Suppressor macrophage treated with lipopolysaccharide for 4 hours (primary cell): ENCODE measurements at places on chromosomes 5 and 9.

GRCh38 chr9:22913026-22913425 lies 466.4 kb downstream of the DMRTA1 start:
- no peak for DNase-seq

GRCh38 chr5:123671042-123671441 lies 159.1 kb downstream of the CSNK1G3 start:
- peak; percentile 61 for DNase-seq

DNA sequence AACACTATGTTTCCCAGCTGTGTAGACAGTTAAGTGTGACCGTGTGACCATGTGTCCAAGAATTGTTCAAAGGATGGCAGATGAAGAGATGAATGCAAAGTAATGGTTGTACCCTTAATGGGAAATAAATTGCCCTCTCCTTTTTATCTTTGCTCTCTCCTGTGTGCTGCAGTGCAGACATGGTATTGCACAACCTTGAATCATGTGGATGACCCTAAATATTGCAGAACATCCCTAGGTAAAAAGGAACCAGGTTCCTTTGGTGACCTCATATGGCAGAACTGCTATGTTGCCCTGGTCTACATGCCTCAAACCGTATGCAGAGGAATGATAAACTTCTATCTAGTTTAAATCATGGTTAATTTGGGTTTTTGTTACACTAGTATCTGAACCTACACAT lies 81.7 kb upstream of the CTNND2 start:
- DNase-seq = no peak

- DNase-seq = no peak
These were observed 7.6 kb downstream of the SHROOM1 start for GRCh38 chr5:132822650-132823480.

DNA sequence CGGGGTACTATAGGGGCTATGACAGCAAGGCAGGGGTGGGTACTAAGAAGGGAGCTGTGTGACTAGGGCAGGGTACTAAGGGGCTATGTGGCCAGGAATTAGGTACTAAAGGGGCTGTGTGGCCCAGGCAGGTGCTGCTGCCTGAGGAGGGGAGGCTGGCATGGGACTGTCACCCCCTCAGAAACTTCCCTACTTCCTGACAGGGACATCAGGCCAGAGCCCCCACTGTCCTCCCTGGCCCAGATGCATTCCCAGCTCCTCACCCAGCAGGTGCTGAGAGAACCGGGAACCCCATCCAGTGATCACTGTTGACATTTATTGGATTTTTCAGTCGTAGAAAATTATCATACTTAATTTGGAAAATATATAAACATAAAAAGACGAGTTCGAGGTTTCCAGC lies 26.6 kb downstream of the IRX2 start:
- DNase-seq = no peak

- DNase-seq = no peak
These were observed 42.7 kb downstream of the SVEP1 start for GRCh38 chr9:110536822-110537221.

- no peak for DNase-seq
These were observed 169.7 kb upstream of the TBCA start for GRCh38 chr5:77945874-77946273.

- DNase-seq = peak; percentile 53
These were observed 18.8 kb downstream of the SMIM32 start for GRCh38 chr5:136174021-136174659.

DNA sequence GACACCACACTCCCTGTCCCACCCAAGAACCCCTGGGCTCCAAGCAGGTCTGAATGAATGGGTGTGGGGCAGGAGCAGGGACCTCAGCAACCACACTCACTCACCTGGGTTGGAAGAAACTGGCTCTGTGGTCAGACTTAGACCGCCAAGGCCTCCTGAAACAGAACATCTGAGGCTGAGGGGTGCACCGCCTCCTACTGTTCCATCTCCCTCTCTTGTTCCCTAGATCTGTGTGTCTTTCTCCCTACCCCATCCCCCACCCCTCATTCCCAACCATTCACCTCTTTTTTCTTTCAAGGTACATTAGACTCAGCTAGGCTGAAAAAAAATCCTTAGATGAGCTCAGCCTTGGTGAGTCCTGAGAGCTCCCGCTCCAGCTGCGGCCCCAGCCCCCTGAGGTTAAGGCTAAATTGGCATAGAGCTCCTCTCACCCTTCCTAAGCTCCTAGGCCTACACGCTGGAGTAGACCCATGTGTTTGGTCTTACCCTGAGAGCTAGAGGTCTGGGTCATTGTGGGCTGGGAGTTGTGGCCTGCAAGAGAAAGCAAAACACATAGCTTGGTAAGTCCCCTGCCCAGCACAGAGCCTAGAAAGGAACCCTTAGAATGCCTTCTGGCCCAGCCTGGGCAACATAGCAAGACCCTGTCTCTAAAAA lies 4.8 kb downstream of the ECSCR start:
- no peak for DNase-seq

- no peak for DNase-seq
These were observed 1.7 kb upstream of the POMT1 start for GRCh38 chr9:131500939-131501541.

DNA sequence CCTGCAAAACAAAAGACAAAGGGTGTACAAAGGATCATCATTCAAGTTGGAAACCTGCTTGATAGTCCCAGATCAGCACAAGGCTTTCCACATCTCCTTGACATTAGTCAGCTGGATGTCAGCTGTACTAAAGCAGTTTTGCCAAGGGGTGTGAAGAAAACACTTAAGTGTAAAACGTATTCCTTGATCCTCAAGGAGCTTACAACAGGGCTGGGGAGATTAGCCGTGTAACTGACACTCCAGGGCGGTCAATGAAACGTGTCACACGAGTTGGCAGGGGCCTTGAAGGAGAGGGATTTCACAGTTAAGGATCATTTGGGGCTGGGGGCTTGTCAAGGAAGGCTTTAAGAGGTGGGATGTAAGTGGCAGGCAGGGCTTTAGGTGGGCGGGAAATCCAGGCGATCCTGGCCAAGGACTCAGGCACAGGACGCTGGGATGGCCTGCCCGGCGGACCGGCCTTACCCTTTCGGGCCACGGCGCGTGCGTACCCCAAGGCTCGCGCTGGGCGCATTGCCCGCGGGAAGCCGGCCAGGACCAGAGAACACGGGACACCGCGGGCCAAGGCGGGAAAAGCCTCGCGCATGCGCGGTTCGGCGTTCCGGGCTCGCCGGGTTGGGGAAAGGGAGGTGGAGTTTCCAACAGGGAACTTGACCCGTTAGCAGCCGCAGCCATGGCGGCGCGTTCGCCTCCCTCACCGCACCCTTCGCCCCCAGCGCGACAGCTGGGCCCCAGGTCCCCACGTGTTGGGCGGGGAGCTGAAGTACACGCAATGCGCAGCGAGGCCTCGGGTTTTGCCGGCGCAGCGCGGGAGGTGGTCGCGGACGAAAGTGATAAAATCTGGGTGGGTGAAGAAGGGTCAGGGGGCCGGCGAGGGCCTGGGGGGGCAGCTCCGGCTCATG lies at the start of gene CNTLN:
Gene CNTLN (plus strand): TSS at position 645 of the 899 bp plus-strand sequence. CDS start 26 bp downstream, at position 671.
- DNase-seq = peak; percentile 97

DNA sequence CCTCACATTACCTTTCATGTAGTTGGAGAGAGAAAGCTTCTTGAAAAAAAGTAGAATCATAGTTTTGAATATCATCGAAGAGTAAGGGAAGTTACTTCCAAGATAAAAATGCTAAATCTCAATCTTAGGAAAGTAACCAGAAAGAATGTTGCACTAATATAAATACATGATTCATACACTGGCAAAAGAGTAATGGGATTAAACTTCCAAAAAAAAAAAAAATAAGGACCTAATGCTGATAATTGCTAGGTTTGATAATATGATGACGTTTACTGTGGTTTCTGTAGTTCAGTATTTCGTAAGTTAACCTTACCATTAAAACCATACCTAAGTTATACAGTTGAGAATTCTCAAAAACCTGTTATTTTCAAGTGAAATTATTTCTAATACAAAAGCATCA lies 573.8 kb upstream of the CDH9 start:
- no peak for DNase-seq

DNA sequence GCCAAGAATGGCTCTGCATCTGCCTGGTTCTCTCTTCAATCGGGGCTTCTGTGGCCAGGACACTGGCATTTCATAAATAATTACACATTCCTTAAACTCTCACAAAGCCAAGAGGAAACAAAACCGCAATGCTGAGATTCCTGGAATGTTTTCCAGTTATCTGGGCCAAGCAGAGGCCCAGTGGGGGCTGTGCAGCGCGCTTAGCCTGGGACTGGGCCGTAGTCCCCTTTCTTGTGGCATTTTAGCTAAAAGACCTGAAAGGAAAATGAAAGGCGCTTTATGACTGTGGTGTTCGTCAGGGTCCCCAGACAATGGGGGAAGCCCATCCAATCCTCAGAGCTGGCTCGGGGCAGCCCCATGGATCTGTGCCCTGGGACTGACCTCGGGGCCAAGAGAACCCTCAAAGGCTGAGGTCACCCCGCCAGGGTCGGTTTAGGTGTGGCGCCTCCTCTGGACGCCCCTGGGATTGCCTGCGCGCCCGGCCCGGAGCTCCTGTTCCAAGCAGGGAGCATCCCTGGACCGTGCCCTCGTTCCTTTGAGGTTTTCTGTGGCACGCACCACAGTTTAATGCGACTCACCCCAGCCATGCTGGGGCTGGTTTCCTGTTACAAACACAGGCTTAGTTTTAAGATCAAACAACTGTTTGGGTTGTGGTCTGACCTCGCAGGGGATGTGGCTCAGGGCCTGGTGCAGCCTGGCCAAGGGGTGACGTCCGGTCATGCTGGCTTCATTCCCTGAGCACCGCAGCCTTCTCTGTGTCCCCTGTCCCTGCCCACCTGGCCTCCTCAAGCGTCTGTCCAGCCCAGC lies 51.5 kb upstream of the NKD2 start:
- DNase-seq = no peak

GRCh38 chr5:137478043-137478442 lies 21.1 kb downstream of the SPOCK1 start:
- no peak for DNase-seq

DNA sequence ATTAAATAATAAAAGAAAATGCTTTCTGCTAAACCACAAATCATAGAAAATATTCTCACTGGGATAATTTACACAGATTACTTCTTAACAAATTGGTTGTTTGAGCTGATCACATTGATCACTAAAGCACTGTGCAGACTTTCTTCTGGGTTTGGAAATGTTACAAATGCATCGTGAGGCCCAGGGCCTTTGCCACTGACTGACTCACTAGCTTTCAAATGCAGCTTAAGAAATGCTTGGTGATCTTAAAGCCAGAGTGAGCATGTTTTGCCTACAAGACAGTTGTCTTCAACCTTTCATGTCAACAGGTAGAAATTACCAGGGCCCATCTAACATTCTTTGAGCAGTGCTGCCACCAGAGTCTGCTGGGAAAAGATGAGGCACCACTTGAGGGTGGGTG lies 252.3 kb upstream of the ADRA1B start:
- no peak for DNase-seq

- DNase-seq = no peak
These were observed 87.2 kb downstream of the TLE4 start for GRCh38 chr9:79658926-79659325.
